Ascending aorta (tissue), 2 donors: ENCODE measurements at places on chromosomes 5 and 9.

- DNase-seq, result no peak
Observed at GRCh38 chr5:106755789-106756188, 914.9 kb downstream of the EFNA5 start.

GRCh38 chr5:143758750-143759149 is 53.2 kb upstream of the HMHB1 start:
- DNase-seq, result no peak

DNA sequence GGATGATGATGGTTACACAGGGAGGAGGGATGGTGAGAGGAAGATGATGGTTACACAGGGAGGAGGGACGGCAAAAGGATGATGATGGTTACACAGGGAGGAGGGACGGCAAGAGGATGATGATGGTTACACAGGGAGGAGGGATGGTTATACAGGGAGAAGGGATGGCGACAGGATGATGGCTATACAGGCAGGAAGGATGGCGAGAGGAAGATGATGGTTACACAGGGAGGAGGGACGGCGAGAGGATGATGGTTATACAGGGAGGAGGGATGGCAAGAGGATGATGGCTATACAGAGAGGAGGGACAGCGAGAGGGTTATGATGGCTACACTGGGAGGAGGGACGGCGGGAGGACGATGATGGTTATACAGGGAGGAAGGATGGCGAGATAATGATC is 64.1 kb upstream of the FCN1 start:
- DNase-seq, result no peak

GRCh38 chr5:159187719-159188118 is 21.6 kb downstream of the RNF145 start:
- no peak for DNase-seq

- no peak for DNase-seq
Observed at GRCh38 chr5:59020611-59021285, 437.9 kb downstream of the RAB3C start.

GRCh38 chr5:69231851-69232250 is 2.8 kb upstream of the CDK7 start:
- DNase-seq, result no peak

DNA sequence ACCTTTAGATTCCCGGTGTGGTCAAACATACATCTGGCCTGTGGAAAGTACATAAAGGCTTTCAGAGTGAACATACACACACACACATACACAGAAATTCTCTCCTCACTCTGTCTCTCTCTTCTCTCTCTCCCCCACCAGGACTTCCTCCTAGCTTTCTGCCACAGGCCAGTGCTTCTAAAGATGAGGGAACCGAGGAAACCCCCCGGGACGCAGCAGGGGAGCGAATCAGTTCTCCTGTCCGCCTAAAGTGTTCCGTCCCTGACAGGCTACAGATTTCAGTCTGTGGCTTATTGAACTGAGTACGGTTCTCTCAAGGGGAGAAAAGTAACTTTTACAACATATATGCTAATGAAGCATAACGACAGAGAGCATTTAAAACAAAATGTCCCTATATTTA is 75.8 kb downstream of the MED27 start:
- DNase-seq, result no peak

- no peak for DNase-seq
Observed at GRCh38 chr5:60526336-60526875, 173.6 kb downstream of the DEPDC1B start.

DNA sequence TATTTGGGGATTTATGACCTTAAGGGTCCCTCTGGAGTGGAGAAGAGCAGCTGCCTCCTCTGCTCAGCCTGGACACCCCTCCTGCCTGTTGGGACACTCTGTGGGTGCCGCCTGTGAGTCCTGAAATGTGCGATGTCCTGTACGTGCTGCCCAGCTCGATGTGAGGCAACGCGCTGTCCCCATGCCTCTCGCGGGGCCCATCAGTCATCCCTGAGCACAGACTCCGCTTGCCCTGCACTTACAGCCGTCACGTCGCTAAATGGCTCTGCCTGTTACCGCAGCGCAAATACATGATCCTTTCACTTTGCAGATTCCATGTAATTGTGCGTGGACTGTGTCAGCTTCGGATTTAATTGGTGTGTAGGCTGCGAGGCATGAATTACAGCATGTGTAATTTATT is 27.1 kb downstream of the IRX4 start:
- DNase-seq, result no peak

- no peak for DNase-seq
Observed at GRCh38 chr9:80351612-80352011, 779.8 kb downstream of the TLE4 start.

GRCh38 chr5:72145348-72145747 is 38.1 kb downstream of the MAP1B start:
- DNase-seq, result no peak

- DNase-seq, result no peak
Observed at GRCh38 chr5:40227931-40228330, 451.8 kb upstream of the PTGER4 start.

DNA sequence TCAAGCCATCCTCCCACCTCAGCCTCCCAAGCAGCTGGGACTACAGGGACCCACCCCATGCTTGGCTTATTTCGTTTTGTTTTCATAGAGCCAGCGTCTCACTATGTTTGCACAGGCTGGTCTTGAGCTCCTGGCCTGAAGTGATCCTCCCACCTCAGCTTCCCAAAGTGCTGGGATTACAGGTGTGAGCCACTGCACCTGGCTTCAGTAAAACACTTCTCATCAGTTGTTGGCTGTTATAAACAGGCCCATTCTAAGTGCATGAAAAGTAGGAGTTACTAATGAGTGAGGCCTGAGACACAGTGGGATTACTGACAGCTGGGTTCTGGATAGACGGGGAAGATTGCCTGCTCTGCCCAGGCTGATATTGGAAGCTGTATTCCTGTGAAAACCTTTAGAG is 3.5 kb downstream of the CRB2 start:
- DNase-seq, result no peak

DNA sequence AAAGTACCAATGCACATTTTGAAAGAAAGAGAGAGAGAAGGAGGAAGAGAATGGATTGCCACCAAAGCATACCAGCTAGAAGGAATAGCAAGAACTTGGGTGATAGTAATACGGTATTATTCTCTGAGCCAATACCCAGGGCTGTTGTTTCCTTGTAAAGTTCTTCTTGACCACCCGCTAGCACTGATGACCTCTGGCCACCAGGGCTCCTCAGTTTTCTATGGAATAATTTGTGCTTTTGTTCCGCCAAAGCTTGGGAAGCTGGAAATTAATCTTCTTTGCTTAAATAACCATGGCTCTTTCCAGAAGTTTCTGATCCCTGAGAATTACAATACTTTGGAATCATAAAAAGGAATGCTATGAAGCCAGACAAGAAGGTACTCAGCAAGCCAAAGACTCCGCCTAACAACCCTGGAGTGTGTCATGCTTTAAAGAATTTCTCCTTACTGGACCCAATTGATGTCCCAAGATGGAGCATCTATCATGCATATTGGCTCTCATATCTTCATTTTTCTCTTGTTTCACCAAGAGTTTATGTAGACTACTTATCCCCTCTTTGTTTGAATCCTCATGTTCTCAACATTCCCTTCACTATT is 29.8 kb downstream of the OR2K2 start:
- DNase-seq, result no peak

DNA sequence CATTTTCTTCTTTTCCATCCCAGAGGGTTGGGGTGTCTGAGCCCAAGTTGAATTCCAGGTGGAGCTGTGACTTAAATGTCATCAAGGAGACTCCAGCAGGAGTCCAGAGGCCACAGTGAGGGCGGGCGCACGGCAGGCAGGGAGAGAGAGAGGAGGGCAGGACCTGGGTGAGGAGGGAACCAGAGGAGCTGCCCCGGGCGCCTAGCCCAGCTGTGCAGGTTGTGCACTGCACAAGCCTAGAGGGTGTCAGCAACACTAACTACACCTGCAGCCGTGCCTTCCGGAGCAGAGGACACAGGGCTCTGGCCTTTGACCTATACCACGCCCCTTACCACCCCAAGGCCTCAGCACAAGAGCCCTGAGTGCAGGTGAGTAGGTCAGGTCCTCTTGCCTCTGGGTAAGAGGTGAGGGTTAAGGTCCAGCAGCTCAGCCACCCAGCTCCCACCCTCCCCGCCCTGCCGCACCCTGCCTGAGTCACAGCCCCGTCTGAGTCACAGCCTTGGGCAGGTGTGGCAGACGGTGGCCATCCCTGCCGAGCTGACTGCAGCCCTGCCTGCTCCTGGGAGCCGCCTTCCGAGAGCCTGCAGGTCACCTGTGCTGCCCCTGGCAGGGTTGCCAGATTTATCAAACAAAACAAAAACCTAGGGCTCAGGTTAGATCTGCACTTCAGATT is 6.4 kb upstream of the AGPAT2 start:
- no peak for DNase-seq

DNA sequence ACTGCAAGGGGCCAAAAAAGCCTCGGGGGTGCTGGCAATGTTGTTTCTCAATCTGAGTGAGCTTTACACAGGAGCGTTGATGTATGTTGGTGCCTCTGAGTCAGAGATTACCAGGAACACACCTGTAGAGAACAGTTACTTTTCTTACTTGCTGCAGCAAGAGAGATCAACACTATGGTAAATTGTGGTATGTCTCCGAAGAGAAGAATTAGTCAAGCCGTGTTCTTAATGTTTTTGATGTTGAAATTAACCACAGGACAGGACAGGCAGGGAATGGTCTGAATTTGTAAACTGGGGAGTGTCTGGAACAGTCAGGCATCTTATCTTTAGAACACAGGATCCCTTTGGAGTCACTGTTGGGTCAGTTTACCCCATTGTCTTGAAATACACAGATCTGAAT is 285.7 kb downstream of the DNAH5 start:
- no peak for DNase-seq

DNA sequence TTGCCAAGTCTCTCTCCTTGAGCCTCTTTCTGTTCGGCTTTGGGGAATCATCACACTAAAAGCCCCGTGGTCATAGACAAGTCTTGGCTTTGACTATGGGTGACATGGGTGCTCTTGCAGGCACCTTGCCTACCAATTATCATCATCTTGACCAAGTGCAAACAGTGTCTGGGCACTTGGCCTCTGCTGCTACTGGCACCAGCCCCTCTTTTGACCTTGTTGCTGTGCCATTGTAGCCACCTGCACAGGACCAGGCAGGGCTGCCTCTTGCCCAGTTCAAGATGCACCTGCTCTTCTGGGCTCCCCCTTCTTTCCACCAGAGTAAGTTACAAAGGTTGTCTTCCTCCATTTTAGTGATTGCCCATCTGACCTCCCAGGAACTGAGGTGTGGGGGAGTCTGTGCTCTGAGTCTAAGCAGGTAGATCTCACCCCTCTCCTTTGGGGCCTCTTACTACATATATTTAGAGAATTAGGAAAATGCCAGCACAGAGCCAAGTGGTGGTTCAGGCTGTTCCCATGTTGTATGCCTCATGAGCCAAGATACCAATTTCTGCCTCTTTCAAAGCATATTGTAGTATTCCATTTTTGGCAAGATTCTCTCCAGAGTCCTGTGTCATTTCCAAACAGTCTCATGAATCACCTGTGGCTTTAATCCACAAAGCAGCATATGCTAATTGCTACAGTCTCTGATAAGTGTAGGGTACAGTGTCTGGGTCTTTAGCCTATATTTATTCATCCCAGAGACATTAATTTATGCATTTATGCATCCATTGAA is 142.9 kb upstream of the DAP start:
- DNase-seq, result no peak

GRCh38 chr5:15757103-15757502 is 257.1 kb downstream of the FBXL7 start:
- no peak for DNase-seq

DNA sequence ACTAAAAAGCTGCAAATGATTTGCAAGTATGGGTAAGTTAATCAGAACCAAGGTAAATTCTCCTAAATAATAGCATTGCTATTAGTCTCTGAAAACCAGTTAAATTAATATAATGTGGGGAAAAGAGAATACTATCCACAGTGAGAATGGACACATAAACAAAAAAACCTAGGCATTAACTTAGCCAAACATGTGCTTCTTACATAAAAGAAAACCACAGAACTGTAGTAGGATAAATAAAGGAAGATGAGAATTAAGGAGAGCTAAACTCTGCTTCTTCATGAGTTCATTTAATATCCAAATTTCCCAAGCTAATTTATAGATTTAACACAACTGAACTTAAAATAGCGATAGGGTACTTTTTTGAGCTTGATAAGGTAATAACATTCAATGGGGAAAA is 31.8 kb downstream of the ABCA1 start:
- DNase-seq, result no peak

DNA sequence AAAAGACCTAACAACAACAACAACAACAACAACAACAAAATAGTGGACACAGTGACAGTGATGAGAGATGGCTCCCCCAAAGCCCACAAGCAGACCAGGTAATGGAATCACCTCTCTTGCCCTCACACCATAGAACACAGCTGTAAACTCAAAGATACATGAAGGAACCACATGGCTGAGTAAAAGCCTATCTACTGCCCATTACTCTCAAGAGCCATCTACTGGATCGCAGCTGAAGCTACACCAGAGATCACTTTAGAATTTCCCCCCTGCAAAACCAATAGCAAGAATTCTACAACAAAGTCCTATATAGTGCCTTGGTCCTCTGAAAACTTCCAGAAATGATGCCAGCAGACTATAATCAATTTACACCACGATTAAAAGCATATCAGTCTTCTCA is 1537.6 kb upstream of the CDH9 start:
- DNase-seq, result no peak

GRCh38 chr5:83204651-83205050 is 127.3 kb downstream of the XRCC4 start:
- no peak for DNase-seq

DNA sequence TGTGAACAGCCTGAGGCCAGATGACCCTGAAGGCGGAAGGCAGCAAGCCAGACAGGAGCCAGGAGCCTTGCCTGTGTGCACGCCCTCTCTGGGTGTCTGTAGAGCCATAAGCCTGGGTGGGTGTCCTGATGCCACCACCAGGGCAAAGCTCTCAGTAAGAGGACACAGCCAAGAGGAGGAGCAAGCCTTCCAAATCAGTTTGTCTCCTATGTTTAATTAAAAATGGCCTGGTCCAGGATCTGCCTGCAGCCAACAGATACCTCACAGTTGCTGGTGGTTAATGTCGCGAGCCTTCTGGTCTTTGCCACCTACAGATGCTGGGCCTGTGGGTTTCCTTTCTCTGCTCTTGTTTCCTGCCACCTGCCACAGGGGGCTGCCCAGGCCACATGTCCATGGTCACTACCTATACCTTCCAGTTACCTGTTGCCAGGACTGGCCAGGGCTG is 56.9 kb downstream of the SYK start:
- no peak for DNase-seq

DNA sequence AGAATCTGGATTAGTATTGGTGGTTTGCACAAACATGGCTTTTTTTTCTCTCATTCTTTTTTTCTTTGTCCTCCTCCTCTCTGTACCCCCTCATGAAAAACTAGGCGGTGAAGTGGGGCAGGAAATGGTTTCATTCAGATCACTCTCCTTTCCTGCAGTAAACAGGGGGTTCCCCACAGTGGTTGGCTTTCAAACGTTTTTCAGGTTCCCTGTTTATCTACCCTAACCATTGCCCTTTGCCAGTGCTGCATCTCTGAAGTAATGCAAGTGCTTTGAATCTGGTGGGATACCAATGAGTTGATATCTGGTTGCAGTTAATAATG is 29.8 kb downstream of the NR4A3 start:
- no peak for DNase-seq

- peak; percentile 16 for DNase-seq
Observed at GRCh38 chr5:168847511-168848073, 268.4 kb upstream of the PANK3 start.

GRCh38 chr9:127446713-127447415 is 4.3 kb downstream of the RPL12 start:
- DNase-seq, result no peak

GRCh38 chr5:170538696-170539586 is 35.1 kb downstream of the KCNIP1 start:
- DNase-seq, result no peak
